ENCODE measurements at places on chromosomes 7 and 10.

DNA sequence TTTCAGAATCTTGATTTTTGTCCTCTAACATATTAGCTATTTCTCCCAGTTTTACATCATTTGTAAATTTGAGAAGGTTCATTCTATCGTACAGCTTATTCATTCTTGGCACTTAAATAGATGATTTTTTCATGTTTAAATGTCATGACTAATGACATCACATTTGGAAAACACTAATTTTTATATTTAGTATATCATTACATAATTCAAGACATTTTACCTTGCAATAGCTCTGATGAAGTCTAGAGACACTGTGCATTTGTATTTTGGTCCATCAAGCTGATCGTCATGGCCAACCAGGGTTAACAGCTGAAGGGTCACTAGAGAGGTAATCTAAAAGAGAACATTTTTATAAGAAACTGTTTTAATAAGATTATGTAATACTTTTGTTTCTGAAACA lies 71.3 kb downstream of the ORC5 start:
- no peak for DNase-seq

GRCh38 chr10:35192645-35193249 lies 66.1 kb downstream of the CREM start:
- no peak for DNase-seq

DNA sequence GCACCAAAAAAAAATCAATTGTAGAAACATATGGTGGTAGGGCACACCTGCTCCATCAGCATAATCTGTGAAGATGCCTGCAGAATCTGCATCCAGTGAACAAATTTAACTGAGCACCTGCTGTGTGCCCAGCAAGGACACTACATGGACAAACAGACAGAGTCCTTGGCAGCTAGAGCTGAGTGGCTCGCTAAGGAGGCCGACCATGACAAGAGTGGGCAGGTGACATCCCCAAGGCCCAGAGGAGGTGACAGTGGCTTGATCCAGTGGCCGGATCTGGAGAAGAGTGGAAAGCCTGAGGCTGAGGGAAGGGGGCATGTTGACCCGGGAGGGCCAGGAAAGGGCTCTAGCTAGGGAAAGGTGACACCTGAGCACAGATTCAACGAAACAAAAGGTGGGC lies 68.1 kb downstream of the MAD1L1 start:
- DNase-seq, result no peak

- no peak for DNase-seq
Measured at GRCh38 chr10:15211464-15211979, 43.0 kb upstream of the NMT2 start.

DNA sequence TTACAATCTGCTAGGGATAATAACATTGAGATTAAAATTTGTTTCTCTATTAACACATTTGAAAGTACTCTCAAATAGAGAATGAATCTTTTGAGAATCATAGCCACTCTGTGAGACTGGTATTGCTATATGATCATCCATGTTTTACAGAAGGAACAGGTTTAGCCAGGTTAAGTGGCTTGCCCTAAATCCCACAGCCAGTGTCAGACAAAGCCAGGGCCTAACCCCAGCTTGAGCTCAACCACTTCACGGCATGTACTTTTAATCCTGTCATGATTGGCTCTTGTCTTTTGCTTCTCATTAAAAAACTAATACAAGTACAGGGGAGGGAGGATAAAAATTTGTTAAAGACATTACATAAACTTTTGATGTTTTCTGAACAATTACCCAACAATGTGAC lies 3.8 kb upstream of the ZNRF2 start:
- DNase-seq, result no peak

GRCh38 chr7:98348726-98349474 lies 52.0 kb downstream of the BAIAP2L1 start:
- DNase-seq, result no peak

GRCh38 chr10:118321724-118322575 lies 20.2 kb downstream of the FAM204A start:
- DNase-seq, result no peak

DNA sequence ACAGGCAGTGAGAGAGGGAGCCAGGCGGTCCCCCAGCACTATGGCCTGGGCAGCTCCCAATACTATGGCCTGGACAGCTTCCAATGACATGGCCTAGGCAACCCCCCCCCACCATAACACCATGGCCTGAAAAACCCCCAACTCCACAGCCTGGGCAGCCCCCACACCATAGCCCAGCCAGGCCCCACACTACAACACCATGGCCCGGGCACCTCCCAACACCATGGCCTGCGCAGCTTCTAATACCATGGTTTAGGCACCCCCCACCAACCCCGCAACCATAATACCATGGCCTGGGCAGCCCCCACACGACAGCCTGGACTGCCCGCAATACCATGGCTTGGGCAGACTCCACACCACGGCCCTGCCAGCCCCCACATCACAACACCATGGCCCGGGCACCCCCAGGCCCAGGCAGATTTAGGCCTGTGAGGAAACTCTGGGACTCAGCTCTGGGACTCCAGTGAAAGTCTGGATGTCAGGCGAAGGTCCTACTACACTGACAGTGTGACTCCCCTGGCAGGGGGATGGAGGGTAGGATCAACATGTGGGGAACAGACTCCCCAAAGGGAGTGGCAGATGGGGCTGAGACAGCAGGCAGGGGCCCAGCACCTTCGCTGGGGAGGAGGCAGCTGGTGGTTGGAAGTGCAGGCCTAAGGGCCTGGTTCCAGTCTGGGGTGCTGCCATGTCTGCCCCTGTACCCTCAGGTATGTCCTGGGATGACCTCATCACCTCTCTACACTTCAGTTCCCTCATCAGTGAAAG lies 8.7 kb downstream of the CPXM2 start:
- no peak for DNase-seq

DNA sequence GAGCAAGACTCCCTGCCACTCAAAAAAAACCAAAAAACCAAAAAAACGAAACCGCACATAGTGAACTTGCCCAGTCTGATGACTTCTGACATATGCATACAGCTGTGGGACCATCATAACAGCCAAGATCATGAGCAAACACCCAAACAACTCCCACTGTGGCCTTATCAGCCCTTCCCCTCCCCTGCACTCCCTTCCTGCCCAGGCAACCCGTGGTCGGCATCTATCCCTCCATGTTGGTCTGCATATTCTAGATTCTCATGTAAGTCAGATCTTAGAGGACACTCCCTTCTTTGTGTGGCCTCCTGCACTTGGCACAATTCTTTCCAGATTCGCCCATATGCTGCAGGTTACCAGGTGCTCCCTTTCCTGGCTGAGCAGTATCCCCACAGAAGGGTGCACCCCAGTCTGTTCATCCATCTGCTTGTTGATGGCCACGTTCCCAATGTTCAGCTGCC lies 72.8 kb downstream of the GNA12 start:
- DNase-seq, result no peak

DNA sequence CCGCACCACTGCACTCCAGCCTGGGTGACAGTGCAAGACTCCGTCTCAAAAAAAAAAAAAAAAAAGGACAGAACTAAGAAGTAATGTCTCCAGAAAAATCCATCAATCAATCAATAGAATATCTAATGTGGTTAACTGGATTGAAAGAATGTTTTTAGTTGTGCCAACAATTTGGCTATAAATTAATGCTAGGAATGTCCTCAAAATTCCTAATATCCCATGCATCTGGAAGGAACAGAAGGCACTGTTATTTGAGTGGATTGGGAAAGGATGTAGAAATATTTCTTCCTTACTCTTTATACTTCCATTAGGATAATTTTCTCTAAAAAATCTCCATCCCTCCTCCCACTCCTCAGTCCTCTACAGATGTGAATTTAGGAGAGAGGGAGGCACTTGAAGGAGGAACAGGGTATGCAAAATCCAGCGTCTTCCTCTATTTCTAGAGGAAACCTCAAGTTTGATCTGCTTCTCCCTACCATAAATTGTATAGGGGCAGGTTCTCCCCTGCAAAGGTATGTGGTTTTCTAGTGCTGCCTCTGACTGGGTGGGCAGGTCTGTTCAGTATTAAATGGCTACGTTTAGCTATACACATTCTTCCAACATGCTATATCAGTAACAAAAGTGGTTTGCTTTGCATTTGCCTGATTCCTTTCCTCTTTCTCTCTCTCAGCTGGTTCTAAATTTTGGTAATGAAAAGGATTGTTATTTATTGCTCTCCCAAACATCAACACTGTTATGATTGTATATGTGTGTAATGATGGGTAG lies 54.1 kb downstream of the RNLS start:
- no peak for DNase-seq
